Spinal cord (tissue), 10 donors: ENCODE measurements at places on chromosomes 2 and 18. TPM values are rescaled to one million over a fixed set of nuclear protein-coding genes. Genes with fewer than 3 reads are reported as not detected.

GRCh38 chr2:130390460-130391057 lies 34.7 kb downstream of the PTPN18 start:
- H3K27me3 ChIP-seq, result no peaks in the 10 kb centered on the region
- H3K4me1 ChIP-seq, result peaks cover 27% of the 10 kb centered on the region
- peak overlapping the region; percentile 75 for H3K27ac ChIP-seq
- no peaks in the 10 kb centered on the region for H3K36me3 ChIP-seq

DNA sequence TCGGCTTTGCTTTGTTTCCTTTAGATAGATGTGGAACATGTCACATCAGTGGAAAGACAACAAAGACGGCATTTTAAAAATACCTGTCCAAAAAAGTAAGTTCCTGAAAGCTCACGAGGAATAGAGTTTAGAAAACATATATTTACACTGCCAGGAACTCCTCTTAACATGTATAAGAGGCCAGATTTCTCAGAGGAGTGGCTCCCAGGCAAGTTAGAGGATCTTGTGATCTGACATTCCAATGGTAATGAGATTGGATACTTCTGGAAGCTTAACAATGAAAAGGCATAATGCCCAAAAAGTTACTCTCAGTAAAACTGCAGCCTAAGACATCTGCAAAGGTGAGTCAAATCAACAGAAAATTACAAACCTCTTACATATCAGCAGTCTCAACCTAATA lies 77.1 kb downstream of the CYRIA start:
- H3K27me3 ChIP-seq, result no peaks in the 10 kb centered on the region
- H3K4me1 ChIP-seq, result no peaks in the 10 kb centered on the region
- H3K4me3 ChIP-seq, result no peak overlapping the region
- no peak overlapping the region for H3K27ac ChIP-seq

DNA sequence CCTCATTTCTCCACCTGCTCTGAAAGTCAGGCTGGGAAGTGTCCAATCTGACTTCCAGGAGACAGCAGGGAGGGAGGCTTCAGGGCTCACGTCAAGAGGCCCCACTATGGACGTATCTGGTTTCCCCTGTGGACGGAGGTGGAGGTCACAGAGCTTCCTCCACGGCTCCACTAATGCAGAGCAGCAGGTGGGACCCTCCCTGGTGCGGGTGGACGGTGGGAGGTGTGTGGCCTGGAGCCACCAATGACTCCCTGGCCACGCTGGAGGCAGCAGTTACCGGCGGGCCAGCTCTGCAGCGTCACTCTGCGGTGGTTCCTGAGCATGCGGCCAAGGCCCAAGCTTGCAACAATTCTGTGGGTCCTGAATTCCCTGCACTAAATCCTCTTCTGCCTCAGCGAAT lies 9.0 kb downstream of the CRACDL start:
- H3K27me3 ChIP-seq, result no peaks in the 10 kb centered on the region
- H3K4me3 ChIP-seq, result no peak overlapping the region
- no peak for DNase-seq
- no peak overlapping the region for H3K27ac ChIP-seq
- peaks cover 4% of the 10 kb centered on the region for H3K4me1 ChIP-seq
- no peaks in the 10 kb centered on the region for H3K36me3 ChIP-seq

The ANKRD30BL gene
- 3.4 TPM for total RNA-seq

DNA sequence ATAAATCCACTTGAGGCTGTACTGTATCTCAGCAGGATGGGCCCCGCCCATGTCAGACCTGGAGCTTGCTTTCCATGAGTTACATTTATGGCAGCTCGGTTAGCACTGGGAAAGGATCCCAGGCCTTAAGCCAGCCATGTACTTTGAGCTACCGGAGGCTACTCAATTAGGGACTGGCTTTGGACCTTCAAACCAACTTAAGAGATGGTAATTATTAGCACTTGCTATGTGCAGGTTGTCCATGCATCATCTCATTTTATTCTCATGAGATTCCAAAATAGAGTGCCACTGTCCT lies 64.4 kb downstream of the ACTR2 start:
- no peak for DNase-seq
- H3K27me3 ChIP-seq, result no peaks in the 10 kb centered on the region
- no peaks in the 10 kb centered on the region for H3K36me3 ChIP-seq
- H3K27ac ChIP-seq, result no peak overlapping the region
- no peak overlapping the region for H3K4me3 ChIP-seq

GRCh38 chr2:235917506-235917905 lies 250.7 kb downstream of the GBX2 start:
- H3K4me3 ChIP-seq, result no peak overlapping the region
- peaks cover 8% of the 10 kb centered on the region for H3K4me1 ChIP-seq
- H3K27ac ChIP-seq, result no peak overlapping the region
- DNase-seq, result no peak
- peaks cover 10% of the 10 kb centered on the region for H3K36me3 ChIP-seq
- H3K27me3 ChIP-seq, result no peaks in the 10 kb centered on the region

- peak overlapping the region; percentile 74 for H3K4me3 ChIP-seq
- no peaks in the 10 kb centered on the region for H3K36me3 ChIP-seq
- DNase-seq, result no peak
- H3K27me3 ChIP-seq, result peaks cover 10% of the 10 kb centered on the region
These were observed 1.2 kb downstream of the RAB12 start for GRCh38 chr18:8610459-8610851.

- no peak overlapping the region for H3K4me3 ChIP-seq
- no peak for DNase-seq
- no peaks in the 10 kb centered on the region for H3K27me3 ChIP-seq
- no peak overlapping the region for H3K27ac ChIP-seq
- no peaks in the 10 kb centered on the region for H3K36me3 ChIP-seq
These were observed 87.2 kb upstream of the SYT4 start for GRCh38 chr18:43364535-43364934.

GRCh38 chr18:46167971-46168370 lies 63.8 kb downstream of the HAUS1 start:
- no peaks in the 10 kb centered on the region for H3K36me3 ChIP-seq
- DNase-seq, result no peak
- no peak overlapping the region for H3K27ac ChIP-seq
- H3K27me3 ChIP-seq, result no peaks in the 10 kb centered on the region

DNA sequence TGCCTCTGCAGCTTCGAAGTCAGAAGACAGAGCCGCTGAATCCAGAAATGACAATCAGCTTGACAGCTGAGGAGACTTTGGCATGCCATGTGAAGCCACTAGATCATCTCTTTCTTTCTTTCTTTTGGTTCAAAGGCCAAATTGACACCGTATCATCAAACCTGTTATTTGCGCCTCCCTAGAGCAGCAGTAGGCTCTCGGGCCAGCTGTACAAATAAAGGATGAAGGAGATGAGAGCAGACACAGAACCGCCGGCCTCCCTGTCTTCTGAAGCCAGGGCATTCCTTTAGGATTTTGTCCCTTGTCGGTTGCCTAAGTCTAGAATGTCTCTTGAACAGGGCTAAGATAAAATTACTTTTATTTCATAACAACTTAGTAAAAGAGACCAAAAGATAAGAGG lies 36.8 kb downstream of the COL4A4 start:
- no peak overlapping the region for H3K27ac ChIP-seq
- no peaks in the 10 kb centered on the region for H3K4me1 ChIP-seq
- peaks cover 3% of the 10 kb centered on the region for H3K27me3 ChIP-seq

- no peak overlapping the region for H3K4me3 ChIP-seq
- H3K36me3 ChIP-seq, result no peaks in the 10 kb centered on the region
- DNase-seq, result no peak
- H3K27ac ChIP-seq, result no peak overlapping the region
- H3K4me1 ChIP-seq, result peaks cover 8% of the 10 kb centered on the region
- no peaks in the 10 kb centered on the region for H3K27me3 ChIP-seq
These were observed 238.9 kb upstream of the ID2 start for GRCh38 chr2:8442833-8443486.

DNA sequence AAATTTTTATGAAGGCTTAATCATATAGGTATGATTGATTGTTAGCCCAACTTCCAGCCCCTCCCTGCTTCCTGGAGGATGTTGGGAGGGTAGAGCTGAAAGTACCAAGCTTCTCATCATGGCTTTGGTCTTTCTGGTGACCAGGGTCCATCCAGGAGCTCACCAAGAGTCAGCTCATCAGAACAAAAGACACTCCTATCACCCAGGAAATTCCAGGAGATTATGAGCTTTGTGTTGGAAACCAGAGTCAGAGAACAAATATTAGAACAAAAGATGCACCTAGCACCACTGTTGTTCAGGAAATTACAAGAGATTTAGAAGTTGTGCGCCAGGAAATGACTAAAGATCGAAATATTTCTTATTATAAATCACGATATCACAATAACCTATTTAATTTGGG lies 119.9 kb upstream of the THUMPD2 start:
- no peak overlapping the region for H3K4me3 ChIP-seq
- DNase-seq, result no peak
- no peak overlapping the region for H3K27ac ChIP-seq
- no peaks in the 10 kb centered on the region for H3K36me3 ChIP-seq
- H3K4me1 ChIP-seq, result no peaks in the 10 kb centered on the region

The COL4A3 gene
- total RNA-seq, result 2.2 TPM

- no peak overlapping the region for H3K4me3 ChIP-seq
- no peaks in the 10 kb centered on the region for H3K36me3 ChIP-seq
These were observed 225.1 kb upstream of the ITGA4 start for GRCh38 chr2:181231886-181232621.

The COPS9 gene
- total RNA-seq, result 90.3 TPM

- H3K4me3 ChIP-seq, result no peak overlapping the region
- no peaks in the 10 kb centered on the region for H3K27me3 ChIP-seq
- no peak for DNase-seq
- no peak overlapping the region for H3K27ac ChIP-seq
- no peaks in the 10 kb centered on the region for H3K4me1 ChIP-seq
These were observed 361.2 kb downstream of the LRRTM4 start for GRCh38 chr2:77161009-77161408.

DNA sequence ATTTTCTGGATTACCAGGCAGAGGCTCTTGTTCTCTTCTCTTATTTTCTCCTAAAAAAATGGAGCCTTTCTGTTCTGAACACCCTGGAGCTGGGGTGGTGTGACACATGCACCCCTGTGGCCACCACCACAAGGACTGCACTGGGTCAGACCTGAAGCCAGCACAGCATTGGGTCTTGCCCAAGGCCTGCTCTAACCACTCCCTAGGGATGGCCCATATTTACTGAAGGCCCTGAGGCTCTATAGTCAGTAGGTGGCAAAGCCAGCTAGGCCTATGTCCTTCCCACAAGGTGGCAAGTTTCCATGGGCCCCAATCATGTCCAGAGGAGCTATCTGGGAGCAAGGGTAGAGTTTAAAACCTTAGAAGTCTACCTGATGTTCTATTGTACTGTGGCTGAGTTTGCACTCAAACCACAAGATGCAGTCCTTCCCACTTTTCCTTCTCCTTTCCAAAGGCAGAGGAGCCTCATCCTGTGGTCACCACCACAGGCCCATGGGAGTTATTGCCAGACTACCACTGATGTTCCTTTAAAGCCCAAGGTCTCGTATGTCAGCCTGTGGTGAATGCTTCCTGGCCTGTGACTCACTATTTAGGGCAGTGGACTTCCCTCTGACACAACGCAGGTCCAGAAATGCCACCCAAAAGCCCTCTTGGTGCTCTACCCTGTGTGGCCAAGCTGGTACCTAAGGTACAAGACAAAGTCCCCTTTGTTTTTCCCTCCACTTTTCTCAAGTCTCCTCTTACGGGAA lies 15.0 kb upstream of the FMNL2 start:
- H3K27ac ChIP-seq, result no peak overlapping the region
- no peak overlapping the region for H3K4me3 ChIP-seq
- no peaks in the 10 kb centered on the region for H3K4me1 ChIP-seq
- no peaks in the 10 kb centered on the region for H3K27me3 ChIP-seq

DNA sequence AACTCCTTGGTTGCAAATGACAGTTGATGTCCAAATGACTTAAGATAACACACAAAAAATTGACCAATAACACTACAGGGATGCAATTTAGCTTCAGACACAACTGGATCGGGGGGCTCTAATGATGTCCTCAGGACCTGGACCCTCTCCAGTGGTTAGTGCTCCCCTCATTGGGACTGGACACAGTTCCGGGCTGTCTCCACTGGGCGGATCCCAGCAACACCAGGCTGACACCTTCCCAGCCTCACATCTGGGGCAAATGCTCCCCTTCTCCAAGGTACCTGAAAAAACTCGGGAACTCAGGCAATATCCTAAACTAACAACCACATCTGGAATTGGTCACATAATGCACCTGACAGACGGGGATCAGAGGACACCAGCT lies 48.7 kb downstream of the PSMG2 start:
- no peak for DNase-seq
- H3K4me3 ChIP-seq, result no peak overlapping the region
- H3K27ac ChIP-seq, result no peak overlapping the region

The C2orf72 gene
- total RNA-seq, result 23.6 TPM

The GKN1 gene
- not detected for total RNA-seq

GRCh38 chr2:34534761-34535160 lies 935.7 kb upstream of the FAM98A start:
- H3K36me3 ChIP-seq, result no peaks in the 10 kb centered on the region
- no peaks in the 10 kb centered on the region for H3K4me1 ChIP-seq
- H3K27ac ChIP-seq, result no peak overlapping the region
- no peak overlapping the region for H3K4me3 ChIP-seq
- no peaks in the 10 kb centered on the region for H3K27me3 ChIP-seq
- no peak for DNase-seq

The SEMA4C gene
- total RNA-seq, result 42.9 TPM

The DNER gene
- total RNA-seq, result 56.5 TPM

The PDE11A gene
- 6.5 TPM for total RNA-seq

DNA sequence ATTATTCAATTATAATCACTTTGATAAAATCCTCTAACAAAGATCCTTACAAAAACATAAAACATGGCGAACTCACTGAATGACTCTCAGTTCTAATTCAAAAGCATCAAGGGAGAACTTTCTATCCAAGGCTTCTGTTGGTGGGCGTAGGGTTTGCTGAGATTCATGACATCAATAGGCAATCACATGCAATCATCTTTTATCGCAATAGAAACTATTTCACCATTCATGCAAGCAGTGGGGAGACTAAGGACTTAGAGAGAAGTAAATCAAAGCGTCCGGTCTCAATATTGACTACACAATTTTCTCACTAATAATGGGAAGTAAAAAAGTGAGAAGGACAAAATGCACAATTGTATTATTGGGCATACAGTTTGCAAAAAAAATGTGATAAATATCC lies 168.7 kb downstream of the SCG2 start:
- H3K36me3 ChIP-seq, result no peaks in the 10 kb centered on the region
- no peaks in the 10 kb centered on the region for H3K4me1 ChIP-seq
- no peak overlapping the region for H3K4me3 ChIP-seq
- no peak for DNase-seq
- no peak overlapping the region for H3K27ac ChIP-seq

The TLX2 gene
- total RNA-seq, result not detected

The DSG4 gene
- total RNA-seq, result not detected

The FHOD3 gene
- 30.0 TPM for total RNA-seq

The SERPINB11 gene
- not detected for total RNA-seq

GRCh38 chr18:40094441-40094840 lies 1860.6 kb upstream of the PIK3C3 start:
- H3K27me3 ChIP-seq, result no peaks in the 10 kb centered on the region

GRCh38 chr2:48715042-48715899 lies 40.3 kb downstream of the LHCGR start:
- H3K4me1 ChIP-seq, result peaks cover 4% of the 10 kb centered on the region
- H3K4me3 ChIP-seq, result no peak overlapping the region
- H3K27ac ChIP-seq, result no peak overlapping the region

The CDK15 gene
- 0.50 TPM for total RNA-seq

The DNAJC27 gene
- 11.2 TPM for total RNA-seq

GRCh38 chr2:2671826-2672225 lies 340.8 kb upstream of the MYT1L start:
- no peaks in the 10 kb centered on the region for H3K36me3 ChIP-seq
- no peak overlapping the region for H3K4me3 ChIP-seq
- no peaks in the 10 kb centered on the region for H3K27me3 ChIP-seq
- DNase-seq, result no peak
- H3K4me1 ChIP-seq, result peaks cover 7% of the 10 kb centered on the region

The MC2R gene
- total RNA-seq, result not detected

The SERPINB13 gene
- total RNA-seq, result not detected

The NEUROD1 gene
- total RNA-seq, result 0.39 TPM

The KCNJ13 gene
- total RNA-seq, result 94.8 TPM
